ENCODE measurements at places on chromosomes 2 and 18.

DNA sequence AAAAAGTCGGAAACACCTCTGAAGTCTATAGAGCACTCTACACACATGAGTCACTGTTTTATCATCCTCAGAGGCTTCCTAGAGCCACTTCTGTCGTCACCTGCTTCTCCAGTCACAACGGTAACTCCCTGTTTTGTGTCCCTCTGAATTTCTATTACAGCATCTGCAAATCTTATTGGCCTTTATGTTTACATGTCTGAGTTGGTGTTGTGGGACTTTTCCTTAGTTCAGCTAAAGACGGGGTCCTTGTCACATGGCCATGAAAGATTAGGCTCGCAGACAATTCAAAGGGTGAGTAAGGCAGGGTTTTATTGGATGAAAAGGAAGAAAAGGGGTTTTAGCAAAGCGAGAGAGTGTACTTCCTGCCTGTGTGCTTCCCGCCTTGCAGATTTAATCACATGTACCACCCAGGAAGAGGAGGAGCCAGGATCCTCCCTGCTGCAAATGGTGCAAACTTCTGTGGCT, 185.6 kb downstream of the LPIN1 start:
- no peak for DNase-seq

- no peak for DNase-seq
Observed at GRCh38 chr18:13393338-13393737, 174.8 kb downstream of the LDLRAD4 start.

DNA sequence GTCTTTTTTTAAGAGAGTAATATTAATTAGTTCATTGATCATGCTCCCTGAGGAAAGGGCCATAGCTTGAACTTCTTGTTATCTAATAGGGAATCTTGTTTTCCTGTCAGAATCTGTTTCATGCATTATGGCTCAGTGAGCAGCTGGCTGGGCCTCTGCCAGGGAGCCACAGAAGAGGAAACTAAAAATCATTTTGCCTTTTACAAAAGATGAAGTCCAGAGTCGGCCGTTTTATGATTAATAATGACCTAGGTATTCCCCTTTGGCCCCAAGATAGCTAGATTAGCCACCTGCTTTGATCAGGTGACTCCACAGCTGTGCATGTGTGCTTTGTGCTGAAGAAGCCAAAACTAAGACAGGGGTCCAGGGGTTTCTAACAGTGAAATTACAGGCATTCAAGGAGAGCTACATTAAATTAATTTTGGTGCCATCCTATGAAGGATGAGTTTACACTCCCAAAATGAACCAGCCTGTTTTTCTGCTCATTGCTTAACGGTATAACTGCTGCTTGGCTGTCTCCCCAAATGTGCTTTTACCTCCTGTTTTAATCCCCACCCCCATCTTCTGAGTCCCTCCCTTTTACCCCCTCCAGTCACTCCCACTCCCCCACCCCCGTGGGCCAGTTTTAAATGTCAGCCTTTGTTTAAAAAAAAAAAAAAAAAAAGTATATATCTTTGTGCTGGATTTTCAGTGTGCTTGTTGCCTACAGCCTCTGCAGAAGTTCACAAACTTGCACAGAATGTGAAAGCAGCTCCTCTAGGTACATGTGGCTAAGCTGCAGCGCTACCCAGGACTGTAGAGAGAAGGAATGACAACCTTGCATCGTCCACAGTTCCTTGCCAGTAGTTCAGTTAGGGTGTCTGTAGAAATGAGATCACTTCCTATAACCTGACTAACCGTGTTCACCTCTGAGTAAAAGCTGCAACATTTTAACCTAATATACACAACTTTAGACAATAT, 93.1 kb downstream of the CABLES1 start:
- no peak for DNase-seq

- DNase-seq: peak; percentile 26
Observed at GRCh38 chr2:227805578-227805977, 8.1 kb upstream of the CCL20 start.

DNA sequence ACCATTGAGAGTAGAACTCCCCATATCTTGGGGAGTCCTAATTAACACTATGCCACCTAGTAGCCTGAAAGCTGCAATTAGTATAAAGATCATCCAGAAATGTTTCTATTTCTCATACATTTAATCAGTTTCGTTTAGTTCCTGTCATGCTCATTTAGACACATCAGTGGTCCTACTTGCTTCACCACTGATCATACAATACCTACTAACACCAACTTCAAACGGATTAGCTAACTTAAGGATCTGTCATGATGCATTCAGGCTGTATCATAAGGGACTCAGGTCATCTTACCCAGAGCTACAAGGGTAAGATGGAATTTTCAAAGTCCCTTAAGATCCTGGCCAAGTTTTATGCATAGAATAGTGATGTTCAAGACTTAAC, 6.8 kb downstream of the SRSF7 start:
- no peak for DNase-seq

GRCh38 chr2:177885828-177886466, 186.6 kb downstream of the PDE11A start:
- no peak for DNase-seq

DNA sequence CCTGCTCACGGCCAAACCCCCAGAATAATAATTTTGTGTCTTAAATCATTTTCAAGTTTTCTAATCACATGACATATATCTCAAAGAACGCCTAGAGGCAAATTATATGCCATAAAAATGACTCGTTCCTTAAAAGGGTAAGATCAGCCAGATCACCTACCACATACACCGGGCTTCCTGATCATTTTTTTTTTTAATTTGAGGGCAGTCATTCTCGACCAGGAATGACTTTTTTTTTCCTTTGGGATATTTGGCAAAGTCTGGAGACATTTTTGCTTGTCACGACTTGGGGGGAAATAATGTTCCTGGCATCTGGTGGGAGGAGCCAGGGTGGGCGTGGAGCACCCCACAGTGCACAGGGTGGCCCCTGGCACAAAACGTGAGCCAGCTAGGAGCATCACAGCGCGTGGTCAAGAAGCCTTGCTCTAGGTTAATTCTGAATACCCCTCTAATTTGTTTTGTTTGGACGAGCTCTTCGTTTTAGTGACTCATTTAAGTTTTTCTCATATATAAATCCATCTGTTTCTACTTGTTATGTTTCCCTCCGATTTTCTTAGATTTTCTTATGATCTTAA, 94.9 kb downstream of the TWIST2 start:
- DNase-seq: no peak

DNA sequence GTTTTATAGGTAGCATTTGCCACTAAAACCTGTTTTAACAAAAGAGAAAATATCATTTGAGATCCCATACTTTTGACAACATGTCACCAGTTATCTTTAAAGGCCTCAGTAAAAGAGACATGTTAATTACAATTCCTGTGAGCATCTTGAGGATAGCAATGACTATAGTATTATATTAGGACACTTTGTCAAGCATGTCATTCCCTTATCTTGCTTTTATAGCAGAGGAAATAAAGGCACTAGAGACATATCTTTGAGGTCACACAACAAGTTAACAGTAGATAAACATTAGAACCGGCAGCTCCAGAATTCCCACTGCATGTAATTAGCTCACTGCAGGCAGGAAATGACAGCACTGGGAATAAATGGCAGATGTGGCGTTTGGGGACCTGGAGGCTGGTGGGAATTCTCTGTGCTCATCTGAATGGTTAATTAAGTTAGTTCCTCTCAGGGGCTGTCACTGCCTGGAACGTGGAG, 25.9 kb downstream of the LYPD6B start:
- no peak for DNase-seq

DNA sequence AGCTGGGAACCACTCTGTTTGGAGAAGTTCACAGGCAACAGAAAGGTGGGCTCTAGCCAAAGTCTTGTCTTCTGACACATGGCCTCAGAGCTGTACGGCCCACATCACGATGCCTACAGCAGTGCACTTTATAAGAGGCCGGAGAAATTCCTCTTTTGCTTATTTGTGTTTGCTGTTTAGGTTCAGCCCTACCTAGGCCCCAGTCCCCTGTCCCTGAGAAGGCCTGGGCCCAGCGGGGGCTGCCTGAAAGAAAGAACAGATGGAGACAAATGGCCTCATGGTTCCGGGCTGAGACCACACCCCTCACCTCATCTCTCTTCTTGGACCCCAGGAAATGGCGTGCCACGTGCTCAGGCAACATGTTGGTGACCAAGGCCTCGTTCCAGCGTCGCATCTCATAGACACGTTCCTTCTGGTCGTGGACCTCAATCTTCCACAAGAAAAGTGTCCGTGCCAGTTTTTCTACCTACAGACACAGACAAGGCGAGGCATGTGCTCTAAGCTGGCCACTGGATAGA, 30.9 kb downstream of the CENPO start:
- DNase-seq: no peak

- DNase-seq: no peak
Observed at GRCh38 chr18:14963246-14963645, 215.3 kb downstream of the ANKRD30B start.

GRCh38 chr18:448116-448790, 52.2 kb downstream of the COLEC12 start:
- no peak for DNase-seq

- DNase-seq: no peak
Observed at GRCh38 chr2:8511868-8512612, 169.8 kb upstream of the ID2 start.

- DNase-seq: no peak
Observed at GRCh38 chr2:144477957-144478311, 42.0 kb downstream of the ZEB2 start.

- no peak for DNase-seq
Observed at GRCh38 chr2:213290501-213290900, 6.2 kb downstream of the SPAG16 start.

DNA sequence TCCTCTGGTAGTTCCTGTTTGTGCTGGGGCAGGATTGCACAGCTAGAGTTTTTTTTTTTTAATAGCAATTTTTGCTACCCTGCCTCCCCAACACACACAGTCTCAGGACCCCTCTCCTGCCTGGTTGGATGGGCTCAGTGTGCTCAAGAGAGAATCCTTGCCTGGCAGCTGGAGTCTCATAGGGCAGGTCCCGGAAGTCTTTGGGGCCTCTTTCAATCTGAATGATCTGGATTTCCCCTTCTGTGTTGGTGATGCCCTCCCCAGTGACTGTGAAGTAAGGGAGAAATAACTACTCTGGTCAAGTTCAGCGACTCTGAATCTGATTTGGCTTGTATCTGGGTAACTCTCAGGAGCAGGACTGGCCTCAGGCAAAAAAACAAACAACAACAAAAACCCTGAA, 220.6 kb upstream of the LRRTM1 start:
- DNase-seq: no peak

- no peak for DNase-seq
Observed at GRCh38 chr2:146979746-146980145, 865.1 kb upstream of the ACVR2A start.

- DNase-seq: no peak
Observed at GRCh38 chr2:10226038-10226724, 76.5 kb upstream of the HPCAL1 start.

- no peak for DNase-seq
Observed at GRCh38 chr18:79805211-79805887, 7.6 kb downstream of the KCNG2 start.

DNA sequence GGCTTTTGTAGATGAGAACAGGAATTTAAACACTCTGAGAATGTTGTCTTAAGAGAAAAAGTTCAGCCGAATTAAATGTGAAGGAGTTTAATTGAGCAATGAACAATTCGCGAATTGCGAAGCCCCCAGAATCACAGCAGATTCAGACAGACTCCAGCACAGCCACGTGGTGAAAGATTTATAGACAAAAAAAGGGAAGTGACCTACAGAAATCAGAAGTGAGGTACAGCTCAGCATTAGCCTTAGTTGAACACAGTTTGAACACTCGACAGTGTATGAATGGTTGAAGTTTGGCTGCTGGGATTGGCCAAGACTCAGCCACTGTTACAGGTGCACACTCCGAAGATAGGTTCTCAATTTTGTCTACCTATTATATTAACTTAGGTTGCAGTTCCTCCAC, 264.0 kb upstream of the CHST9 start:
- no peak for DNase-seq

GRCh38 chr2:8488001-8488738, 193.7 kb upstream of the ID2 start:
- DNase-seq: peak; percentile 39

DNA sequence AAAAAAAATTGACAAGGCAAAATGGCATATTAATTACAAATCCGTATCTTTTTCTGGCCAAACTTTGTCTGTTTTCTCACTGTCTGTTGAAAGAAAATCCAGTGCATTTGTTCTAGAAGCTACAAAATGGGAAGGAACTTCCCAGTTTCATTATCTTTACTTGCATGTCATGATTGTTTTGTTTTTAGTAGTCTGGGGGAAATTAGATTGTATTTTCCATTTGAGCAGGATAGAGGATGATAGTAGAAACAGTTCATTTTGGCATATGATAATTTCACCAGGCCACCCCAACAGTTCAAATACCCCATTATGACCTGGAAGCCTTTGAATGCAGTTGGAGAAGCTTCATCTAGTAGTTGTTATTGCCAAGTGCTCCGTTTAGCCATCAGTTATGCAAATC, 77.5 kb upstream of the RANBP2 start:
- DNase-seq: no peak

GRCh38 chr18:396556-396955, 103.9 kb downstream of the COLEC12 start:
- no peak for DNase-seq

DNA sequence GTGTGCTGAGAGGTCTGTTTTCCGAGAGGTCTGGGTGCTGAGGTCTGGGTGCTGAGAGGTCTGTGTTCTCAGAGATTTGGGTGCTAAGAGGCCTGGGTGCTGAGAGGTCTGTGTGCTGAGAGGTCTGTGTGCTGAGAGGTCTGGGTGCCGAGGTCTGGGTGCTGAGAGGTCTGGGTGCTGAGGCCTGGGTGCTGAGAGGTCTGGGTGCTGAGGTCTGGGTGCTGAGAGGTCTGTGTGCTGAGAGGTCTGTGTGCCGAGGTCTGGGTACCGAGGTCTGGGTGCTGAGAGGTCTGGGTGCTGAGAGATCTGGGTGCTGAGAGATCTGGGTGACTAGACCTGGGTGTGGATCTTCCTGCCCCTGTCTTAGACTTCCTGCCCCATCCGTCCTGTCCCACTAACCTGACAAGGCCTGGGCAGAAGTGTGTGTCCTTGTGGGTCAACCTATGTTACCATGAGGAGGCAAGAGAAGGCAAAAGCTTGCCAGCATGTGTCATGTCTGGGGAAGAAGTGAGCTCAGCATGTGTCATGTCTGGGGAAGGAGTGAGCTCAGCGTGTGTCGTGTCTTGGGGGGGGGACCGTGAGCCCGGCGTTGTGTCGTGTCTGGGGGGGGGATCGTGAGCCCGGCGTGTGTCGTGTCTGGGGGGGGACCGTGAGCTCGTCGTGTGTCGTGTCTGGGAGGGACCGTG, 69.3 kb downstream of the KCNG2 start:
- no peak for DNase-seq

- DNase-seq: no peak
Observed at GRCh38 chr2:18172607-18173006, 294.1 kb downstream of the KCNS3 start.
